ENCODE measurements at places on chromosomes 3 and 15.

GRCh38 chr3:179068779-179069530 lies 2.7 kb downstream of the ZMAT3 start:
- no peaks in the 10 kb centered on the region for H3K27me3 ChIP-seq
- H3K4me1 ChIP-seq: peaks cover 16% of the 10 kb centered on the region
- no peak overlapping the region for H3K4me3 ChIP-seq
- DNase-seq: no peak

GRCh38 chr3:60989626-60990441 lies 261.4 kb downstream of the FHIT start:
- H3K4me1 ChIP-seq: no peaks in the 10 kb centered on the region
- H3K27ac ChIP-seq: no peak overlapping the region
- H3K27me3 ChIP-seq: no peaks in the 10 kb centered on the region
- no peak for DNase-seq
- H3K36me3 ChIP-seq: no peaks in the 10 kb centered on the region

- no peak for DNase-seq
- H3K36me3 ChIP-seq: no peaks in the 10 kb centered on the region
- no peaks in the 10 kb centered on the region for H3K27me3 ChIP-seq
- H3K27ac ChIP-seq: no peak overlapping the region
- H3K4me1 ChIP-seq: peaks cover 5% of the 10 kb centered on the region
- H3K4me3 ChIP-seq: no peak overlapping the region
These were observed 46.8 kb upstream of the LPP start for GRCh38 chr3:188106887-188107830.

GRCh38 chr3:62046326-62046725 lies 327.0 kb downstream of the FEZF2 start:
- H3K27ac ChIP-seq: no peak overlapping the region
- no peak for DNase-seq
- no peak overlapping the region for H3K4me3 ChIP-seq
- no peaks in the 10 kb centered on the region for H3K36me3 ChIP-seq
- H3K27me3 ChIP-seq: no peaks in the 10 kb centered on the region
- H3K4me1 ChIP-seq: no peaks in the 10 kb centered on the region

GRCh38 chr3:194875581-194876402 lies 190.1 kb downstream of the FAM43A start:
- no peak for DNase-seq
- H3K4me3 ChIP-seq: no peak overlapping the region
- H3K36me3 ChIP-seq: peaks cover 6% of the 10 kb centered on the region
- H3K27ac ChIP-seq: no peak overlapping the region
- peaks cover 36% of the 10 kb centered on the region for H3K27me3 ChIP-seq
- H3K4me1 ChIP-seq: peaks cover 4% of the 10 kb centered on the region

DNA sequence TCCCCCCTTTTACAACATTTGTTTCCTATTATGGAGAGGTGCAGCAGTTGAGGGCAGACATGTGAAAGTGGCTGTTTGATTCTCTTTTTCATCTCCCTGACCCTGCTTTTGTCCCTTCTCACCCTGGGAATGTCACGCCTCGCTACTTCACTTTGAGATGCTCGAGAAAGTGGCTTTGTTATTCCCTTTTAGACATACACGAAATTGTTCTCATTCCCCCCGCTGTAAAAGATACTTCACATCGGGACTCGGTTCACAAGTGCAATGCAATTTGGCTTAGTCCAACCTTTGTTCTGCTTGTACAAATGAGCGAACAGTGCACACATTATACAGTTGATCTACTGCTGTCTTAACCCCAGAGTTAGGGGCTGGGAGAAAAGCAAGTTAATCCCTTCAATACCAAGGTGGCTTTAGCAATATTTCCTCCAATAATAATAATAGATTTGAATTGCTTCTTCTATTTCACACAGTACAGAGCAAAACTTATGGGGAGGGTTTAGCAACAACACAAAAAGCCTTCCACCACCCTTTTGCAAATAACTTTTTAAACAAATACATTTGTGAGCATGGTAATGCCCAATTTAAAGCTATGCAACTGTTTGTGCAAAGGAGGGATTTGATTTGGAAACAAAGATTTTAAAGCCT lies 5.7 kb upstream of the FOXB1 start:
- H3K27ac ChIP-seq: no peak overlapping the region
- DNase-seq: no peak
- peaks cover 11% of the 10 kb centered on the region for H3K4me1 ChIP-seq
- H3K4me3 ChIP-seq: no peak overlapping the region
- H3K27me3 ChIP-seq: peaks cover 100% of the 10 kb centered on the region
- peaks cover 68% of the 10 kb centered on the region for H3K36me3 ChIP-seq

GRCh38 chr3:195558602-195559001 lies 15.5 kb upstream of the PPP1R2 start:
- H3K36me3 ChIP-seq: no peaks in the 10 kb centered on the region
- H3K4me3 ChIP-seq: no peak overlapping the region
- H3K27me3 ChIP-seq: no peaks in the 10 kb centered on the region
- no peak overlapping the region for H3K27ac ChIP-seq
